Hematopoietic multipotent progenitor cell treated with erythropoietin and hydrocortisone succinate and interleukin-3 and kit ligand, for 6 days (in vitro differentiated cells): ENCODE measurements at places on chromosomes 6 and 20.
A peak's percentile ranks its signal among the peaks of the same experiment; 100 is the strongest.

GRCh38 chr6:151440930-151441329, 11.0 kb downstream of the RMND1 start:
- DNase-seq = peak; percentile 50

GRCh38 chr20:55159230-55159629, 683.8 kb downstream of the DOK5 start:
- no peak for DNase-seq

- no peak for DNase-seq
Measured at GRCh38 chr6:45830441-45831139, 185.1 kb downstream of the CLIC5 start.

- DNase-seq = no peak
Measured at GRCh38 chr20:59690976-59691375, 86.6 kb downstream of the PHACTR3 start.

GRCh38 chr6:82246802-82247504, 591 bp downstream of the IBTK start:
- DNase-seq = peak; percentile 74

GRCh38 chr20:60117065-60117464, 158.8 kb downstream of the CDH26 start:
- peak; percentile 40 for DNase-seq

DNA sequence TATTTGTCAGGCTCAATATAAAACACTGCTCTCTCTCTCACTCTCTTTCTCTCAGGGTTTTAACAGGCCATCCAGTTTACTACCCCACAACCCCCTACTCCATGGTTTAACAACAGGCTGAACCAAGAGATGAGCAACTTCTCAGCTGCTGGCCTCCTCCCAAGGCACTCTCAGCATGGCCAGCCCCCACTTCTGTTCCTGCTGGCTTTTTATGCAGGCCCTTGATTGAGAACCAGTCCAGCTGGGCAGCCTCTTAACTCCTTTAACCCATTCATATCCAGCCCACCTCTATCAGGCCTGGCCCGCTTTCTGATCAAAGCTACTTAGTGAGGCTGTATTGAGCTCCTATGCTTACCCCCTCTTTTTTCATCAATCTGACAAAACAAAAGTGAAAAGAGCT, 346.8 kb upstream of the POU3F2 start:
- no peak for DNase-seq

DNA sequence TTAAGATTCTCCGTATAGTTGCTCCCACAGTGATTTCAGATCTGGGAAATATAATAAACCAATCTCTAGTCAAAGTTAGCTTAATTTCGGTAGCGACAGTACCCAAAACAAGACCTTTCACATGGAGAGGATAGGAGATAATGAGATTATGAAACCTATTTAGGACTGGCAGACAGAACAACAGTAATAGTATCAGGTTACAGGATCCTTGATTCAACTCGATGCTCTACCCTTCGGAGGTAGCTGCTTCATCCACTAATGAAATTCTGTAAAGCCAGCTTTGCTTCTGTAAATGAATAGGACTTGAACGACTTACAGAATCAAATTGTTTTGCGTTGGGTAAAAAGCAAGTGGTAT, 534 bp upstream of the AKIRIN2 start:
- no peak for DNase-seq

DNA sequence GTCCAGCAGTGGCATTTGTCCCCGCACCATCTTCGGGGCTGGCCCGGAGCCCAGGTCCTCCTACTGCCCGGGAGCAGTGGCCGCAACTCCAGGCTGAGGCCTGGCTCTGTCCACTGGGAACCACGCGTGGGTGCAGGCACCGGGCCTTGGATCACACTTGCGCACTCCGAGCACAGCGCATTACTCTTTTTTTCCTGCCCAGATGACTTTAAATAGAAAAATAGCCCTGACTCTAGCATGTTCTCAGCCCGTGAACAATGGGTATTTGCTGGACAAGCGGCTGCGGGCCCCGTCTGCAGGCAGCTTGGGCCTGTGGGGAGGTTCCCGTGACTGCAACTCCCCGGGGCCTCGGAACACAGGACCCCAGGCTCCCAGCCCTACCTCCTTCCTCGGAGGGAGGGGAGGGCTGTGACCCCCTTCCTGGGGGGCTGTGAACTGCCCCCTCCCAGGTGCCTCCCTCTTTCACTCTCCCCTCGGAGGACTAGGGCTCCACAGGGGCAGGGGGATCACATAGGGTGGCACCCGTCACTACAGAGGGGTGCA, 162.2 kb downstream of the TBXT start:
- no peak for DNase-seq

GRCh38 chr6:99739526-99739925, 132.9 kb downstream of the PRDM13 start:
- no peak for DNase-seq

DNA sequence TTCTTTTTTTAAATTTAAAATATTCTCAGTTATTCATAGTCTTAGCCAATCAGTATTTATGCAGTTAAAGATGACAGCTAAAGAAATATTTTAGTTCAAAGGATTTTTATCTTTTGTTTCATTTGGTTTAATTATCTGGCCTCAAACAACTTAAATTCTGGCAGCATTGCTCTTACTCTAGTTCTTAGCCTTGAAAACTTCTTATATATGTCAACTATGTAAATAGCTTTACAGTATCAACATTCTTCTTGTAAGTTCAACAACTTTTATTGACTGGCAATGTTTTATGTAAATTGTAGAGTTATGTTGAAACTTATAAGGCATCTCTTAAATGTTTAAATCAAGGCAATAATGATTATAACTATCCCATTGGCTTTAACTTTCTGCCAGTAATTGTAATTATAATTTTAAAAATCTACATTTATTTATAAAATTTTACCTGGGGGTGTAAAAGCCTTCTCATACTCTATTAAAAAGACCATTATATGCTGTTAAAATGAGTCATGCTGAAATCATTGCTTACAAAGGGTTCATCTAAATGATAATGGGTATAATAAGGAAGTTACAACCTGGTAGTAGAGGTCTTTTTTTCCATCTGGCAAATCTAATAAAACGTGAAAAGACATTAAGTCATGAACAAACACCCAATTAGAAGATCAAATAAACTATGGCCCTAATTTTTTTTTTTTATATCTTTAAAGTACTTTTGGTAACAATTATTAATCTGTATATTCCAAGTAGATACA, 45.8 kb upstream of the FAM184A start:
- no peak for DNase-seq

DNA sequence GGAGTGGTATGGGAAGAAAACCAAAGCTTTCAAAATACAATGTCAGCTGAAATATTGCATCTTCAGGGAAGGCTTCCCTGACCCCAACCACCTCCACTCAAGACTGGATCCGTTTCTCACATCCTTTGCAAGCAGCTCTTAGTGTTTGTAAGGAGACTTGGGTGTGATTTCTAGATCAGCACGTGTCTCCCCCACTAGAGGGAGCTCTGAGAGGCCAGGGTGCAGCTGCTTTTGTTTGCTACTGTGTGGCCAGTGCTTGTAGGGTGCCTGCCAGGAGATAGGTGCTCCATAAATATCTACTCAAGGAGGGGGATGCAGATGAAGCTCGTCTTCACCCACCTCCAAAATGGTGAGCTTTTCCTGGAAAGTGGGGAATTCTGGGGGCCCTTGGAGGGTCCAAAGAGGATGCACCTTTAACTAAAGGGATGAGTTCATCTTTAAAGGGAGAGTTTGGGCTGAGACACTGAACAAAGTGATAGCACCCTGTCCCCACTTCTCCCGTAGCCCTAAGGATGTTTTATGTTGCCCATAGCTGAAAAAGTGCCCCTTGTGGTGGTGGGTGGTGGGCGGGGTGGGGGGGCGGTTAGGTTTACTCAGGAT, 52.6 kb upstream of the MAFB start:
- peak; percentile 72 for DNase-seq

DNA sequence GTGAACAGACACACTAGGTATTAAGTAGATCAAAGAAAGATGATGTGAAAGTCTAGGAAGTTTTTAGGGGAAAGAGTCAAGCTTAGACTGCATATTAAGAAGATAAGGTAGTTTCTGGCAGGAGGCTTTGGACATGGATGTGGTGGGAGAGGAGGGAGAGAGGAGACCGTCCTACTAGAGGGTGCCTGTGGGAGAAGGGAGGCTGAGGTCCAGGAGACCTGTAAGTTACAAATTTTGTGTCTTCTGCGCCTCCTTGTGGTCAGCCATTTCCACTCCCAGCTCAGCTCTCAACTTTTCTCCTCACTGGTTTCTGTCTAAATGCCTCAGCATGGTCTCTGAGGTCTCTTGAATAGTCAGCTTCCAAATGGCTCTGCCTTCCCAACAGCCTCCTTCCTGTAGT, 193.5 kb downstream of the UNC5CL start:
- DNase-seq = peak; percentile 61

GRCh38 chr6:101395345-101395744, 1.8 kb downstream of the GRIK2 start:
- DNase-seq = no peak

GRCh38 chr20:16785226-16785625, 37.1 kb downstream of the OTOR start:
- no peak for DNase-seq

- DNase-seq = no peak
Measured at GRCh38 chr6:18115356-18115755, 7.1 kb downstream of the NHLRC1 start.

GRCh38 chr6:40854592-40854991, 184.4 kb downstream of the UNC5CL start:
- DNase-seq = no peak

DNA sequence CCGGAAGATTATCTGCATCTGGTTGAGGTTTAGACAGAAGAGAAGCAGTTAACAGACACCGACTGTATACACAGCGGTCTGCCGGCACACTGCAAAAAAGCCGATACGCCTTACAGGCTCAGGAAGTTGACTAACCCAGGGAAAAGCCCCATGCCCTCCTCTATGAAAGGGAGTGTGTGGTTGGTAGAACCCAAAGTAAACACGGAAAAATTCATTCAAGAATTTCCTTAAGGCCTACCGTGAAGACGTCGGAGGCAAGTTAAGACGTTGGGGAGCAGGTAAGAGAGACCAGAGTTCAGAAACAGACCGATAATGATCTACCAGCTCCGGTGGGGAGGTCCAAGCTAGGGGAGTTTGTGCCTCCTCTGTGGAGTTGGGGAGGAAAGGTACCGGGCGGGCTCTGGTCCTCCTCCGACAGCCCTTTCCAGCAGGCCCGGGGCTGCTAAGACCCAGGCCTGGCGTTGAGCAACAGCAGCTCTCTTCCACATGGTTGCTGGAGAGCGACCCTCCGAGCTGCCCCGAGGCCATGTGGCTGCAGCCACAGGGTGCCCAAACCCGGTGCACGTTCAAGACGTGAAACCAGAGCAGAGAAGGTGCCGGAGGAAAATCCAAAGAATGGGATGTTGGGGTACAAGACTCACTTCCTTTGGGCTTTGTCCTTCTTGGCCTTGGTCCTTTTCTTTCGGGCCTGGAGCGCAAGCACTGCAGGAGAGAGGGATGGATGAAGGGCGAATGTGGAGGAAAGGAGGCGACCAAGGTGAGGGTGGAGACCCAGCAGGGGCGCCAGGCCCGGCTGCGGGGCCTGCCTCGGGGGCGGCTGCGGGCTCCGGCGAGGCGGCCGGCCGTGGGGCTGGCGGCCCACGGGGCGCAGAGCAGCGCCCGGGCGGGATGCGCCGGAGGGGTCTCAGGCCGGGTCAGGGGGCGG, 809 bp downstream of the SRPK1 start:
- peak; percentile 65 for DNase-seq

- DNase-seq = no peak
Measured at GRCh38 chr6:52538901-52539354, 37.9 kb downstream of the TRAM2 start.

- DNase-seq = no peak
Measured at GRCh38 chr20:46705378-46705729, 4.1 kb upstream of the SLC2A10 start.

- DNase-seq = no peak
Measured at GRCh38 chr20:63370618-63371187, 9.6 kb upstream of the CHRNA4 start.

GRCh38 chr20:52569201-52569600, 377.6 kb upstream of the ZFP64 start:
- no peak for DNase-seq

DNA sequence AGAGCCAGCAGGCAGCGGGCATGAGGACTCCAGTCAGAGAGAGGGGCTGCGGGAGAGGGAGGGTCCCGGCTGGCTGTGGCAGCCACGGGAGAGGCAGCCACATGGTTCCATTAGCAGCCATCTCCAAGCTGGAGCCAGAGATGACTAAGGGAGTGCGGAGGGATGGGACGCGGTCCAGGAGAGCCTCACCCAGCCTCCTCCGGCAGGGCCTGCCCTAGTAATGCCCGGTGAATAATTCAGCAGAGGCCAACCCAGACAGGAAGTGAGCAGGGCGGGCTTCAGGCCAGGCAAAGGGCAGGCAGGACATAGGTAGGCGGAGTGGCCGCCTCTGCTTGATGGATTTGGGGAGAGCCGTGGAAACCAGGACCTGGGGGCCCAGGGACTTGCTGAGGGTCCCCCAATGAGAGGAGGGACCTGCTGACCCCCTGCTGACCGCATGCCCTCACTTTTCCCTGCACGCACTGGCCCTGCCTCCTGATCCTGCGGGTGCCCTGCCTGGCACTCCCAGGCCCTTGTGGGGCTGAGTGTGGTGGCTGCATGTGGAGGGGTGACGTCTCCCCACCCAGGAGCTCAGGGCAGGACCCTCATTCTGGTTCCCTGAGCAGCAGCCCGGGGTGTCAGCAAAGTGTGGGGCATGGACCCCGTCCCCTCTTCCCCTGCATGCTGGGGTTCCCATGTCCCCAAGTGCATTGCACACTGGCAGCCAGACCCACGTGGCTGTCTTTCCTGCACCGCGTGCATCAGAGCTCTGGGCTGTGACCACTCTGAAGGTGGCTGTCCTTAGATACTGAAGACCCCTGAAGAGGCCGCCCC, 51.8 kb upstream of the SLCO4A1 start:
- DNase-seq = no peak

- DNase-seq = no peak
Measured at GRCh38 chr6:133306931-133307330, 65.8 kb downstream of the EYA4 start.

- no peak for DNase-seq
Measured at GRCh38 chr20:24648919-24649318, 179.5 kb downstream of the SYNDIG1 start.

DNA sequence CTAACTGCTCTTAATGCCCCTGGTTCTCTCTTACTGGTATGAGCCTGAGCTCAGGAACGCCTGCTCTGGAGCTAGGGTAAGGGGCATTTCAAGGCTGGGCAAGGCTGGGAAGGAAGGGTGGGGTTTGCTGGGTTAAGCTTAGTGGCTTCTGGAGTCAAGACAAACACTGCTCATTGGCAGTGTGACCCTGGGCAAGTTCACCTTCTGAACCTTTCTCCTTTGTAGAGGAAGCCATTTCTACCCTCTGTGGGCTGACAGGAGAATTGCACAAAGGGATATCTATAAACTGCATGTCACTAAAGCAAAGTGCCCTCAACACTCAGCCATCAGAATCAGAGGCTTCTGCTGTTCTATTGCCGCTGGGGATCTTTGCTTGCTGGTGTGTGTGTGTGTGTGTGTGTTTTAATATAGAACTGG, 20.3 kb upstream of the LRRN4 start:
- peak; percentile 81 for DNase-seq
